ENCODE measurements at places on chromosomes 7 and 10.

GRCh38 chr7:130429019-130429418 lies 11.8 kb downstream of the CEP41 start:
- no peak for ATAC-seq

- ATAC-seq = no peak
These were observed 12.1 kb upstream of the NPVF start for GRCh38 chr7:25240340-25240739.

- ATAC-seq = no peak
These were observed 17.9 kb downstream of the OR6B1 start for GRCh38 chr7:144018065-144018464.

DNA sequence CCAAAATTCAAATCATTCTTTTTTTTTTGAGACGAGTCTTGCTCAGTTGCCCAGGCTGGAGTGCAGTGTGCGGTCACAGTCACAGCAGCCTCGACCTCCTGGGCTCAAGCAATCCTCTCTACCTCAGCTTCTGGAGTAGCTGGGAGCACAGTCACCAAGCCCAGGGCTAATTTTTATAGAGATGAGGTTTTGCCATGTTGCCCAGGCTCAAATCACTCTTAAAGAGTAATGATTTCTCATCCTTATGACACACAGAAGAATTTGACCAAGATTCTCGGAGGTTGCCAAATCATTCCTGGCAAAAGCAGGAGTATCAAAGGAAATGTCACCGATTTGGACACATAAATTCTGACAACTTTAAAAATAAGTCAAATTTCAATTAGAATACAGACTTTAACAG lies 39.1 kb downstream of the SIRT1 start:
- ATAC-seq = no peak

DNA sequence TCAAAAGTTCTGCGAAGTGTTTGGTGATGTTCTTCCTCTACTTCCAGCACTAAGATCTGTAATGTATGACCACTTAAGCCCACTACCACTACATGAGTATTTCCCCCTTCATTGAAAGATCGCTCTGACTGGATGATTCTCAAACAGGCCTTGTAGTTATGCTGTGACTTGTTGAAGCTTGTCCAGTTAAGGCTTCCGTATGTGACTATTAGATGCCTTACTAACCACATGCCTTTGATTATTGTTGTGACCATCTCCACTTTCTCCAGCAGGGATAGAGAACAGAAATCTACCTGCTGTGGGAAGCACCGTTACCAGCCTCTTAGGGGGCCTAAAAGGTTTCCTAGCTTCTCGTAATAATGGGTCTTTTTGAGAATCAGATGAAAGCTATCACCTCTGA lies 81.1 kb downstream of the NOC3L start:
- no peak for ATAC-seq

- no peak for ATAC-seq
These were observed 889 bp upstream of the GPR15LG start for GRCh38 chr10:84172467-84173356.

DNA sequence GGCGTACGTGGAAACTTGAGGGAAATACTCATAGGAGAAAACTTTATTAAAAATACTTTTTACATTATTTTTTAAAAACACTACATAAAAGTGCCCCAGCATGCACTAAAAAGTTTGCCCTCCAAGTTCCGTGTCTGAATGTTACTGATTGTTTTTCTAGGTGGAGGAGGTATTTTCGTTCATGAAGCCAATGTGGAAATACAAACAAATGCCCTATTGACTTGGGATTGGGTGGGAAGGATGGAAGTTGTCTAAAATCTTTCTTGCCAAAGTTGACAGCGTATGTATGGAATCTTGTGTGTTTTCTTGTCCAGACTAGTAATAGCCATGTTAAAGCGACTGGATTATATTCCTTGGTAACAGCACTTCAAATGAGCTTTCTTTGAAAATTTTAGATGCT lies 1.2 kb downstream of the PROSER2 start:
- ATAC-seq = no peak

Measured in activated CD4-positive, CD25-positive, alpha-beta regulatory T cell treated with anti-CD3 and anti-CD28 coated beads, Interleukin-2, amount 50 U/mL, for 24 hours (primary cell).